ENCODE measurements at places on chromosomes 2 and 18. TPM values are rescaled to one million over a fixed set of nuclear protein-coding genes. Genes with fewer than 3 reads are reported as not detected.

DNA sequence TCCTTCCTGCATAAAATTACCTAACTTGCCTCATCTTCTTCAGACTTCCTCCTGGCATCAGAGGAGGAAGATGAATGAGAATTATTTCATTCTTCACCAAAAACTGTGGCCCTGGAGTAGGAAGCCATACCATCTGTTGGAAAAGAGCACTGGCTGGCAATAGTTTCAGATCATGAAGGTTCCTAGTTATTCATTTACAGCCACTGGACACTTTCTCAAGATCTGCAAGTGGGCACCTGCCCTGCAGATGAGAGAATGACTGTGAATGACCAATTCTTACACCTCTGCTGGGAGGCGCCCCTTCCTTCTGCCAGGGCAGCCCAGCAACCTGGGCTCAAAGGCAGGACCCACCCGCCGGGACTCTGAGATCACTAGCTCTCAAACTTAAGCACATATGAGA, 13.0 kb downstream of the DIPK1C start:
- no peak for DNase-seq
- H3K4me1 ChIP-seq = no peaks in the 10 kb centered on the region
- no peak overlapping the region for H3K4me3 ChIP-seq
- no peak overlapping the region for H3K27ac ChIP-seq
- no peaks in the 10 kb centered on the region for H3K27me3 ChIP-seq
- H3K36me3 ChIP-seq = no peaks in the 10 kb centered on the region

Gene CEP76
- 4.4 TPM for total RNA-seq

DNA sequence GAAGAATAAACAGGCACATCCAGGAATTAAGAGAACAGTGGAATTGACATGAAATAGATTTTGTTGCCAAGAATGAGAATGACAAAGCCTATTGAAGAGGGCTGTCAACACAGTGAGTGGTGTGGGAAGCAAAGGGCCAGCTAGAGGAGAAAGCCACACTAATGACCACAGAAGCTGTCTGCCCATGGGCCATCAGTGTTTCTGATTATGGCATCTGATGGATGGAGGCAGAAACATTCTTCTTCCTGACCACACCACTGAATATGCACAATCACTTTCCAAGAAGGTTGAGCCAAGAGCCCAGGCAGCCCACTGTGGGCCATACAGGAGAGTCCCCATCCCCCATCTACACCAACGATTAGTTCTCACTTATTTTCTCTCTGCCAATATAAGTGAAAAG, 146.0 kb upstream of the SH3BP4 start:
- H3K36me3 ChIP-seq = no peaks in the 10 kb centered on the region
- no peak for DNase-seq
- no peaks in the 10 kb centered on the region for H3K4me1 ChIP-seq
- no peak overlapping the region for H3K27ac ChIP-seq

DNA sequence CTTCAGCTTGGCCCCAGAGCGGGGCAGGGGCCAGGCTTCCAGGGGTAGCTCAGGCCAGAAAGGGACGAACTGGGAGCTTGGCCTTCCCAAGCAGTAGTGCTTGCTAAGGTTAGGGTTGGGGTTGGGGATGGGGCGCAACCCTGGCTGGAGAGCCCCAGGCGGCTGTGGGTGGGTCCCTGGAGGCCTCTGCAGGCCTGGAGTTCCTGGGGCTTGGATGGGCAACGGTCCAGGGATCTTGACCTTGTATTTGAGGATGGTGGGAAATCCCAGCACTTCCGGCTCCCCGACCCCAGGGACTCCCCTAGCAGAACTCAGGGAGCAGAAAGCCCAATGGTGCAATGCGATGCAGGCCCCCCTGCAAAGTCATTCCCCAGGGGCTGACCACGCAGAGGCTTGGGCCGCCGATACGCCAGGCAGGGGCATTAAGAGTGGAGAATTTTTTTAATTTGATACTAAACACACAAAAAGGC, 12.6 kb upstream of the MLPH start:
- H3K4me1 ChIP-seq = peaks cover 3% of the 10 kb centered on the region
- no peaks in the 10 kb centered on the region for H3K36me3 ChIP-seq
- peak overlapping the region; percentile 98 for H3K27ac ChIP-seq
- DNase-seq = no peak

GRCh38 chr18:9139400-9140039, 2.9 kb downstream of the ANKRD12 start:
- H3K27ac ChIP-seq = peak overlapping the region; percentile 99
- H3K4me3 ChIP-seq = no peak overlapping the region
- no peaks in the 10 kb centered on the region for H3K27me3 ChIP-seq
- H3K4me1 ChIP-seq = no peaks in the 10 kb centered on the region
- no peak for DNase-seq

- no peaks in the 10 kb centered on the region for H3K27me3 ChIP-seq
- peaks cover 3% of the 10 kb centered on the region for H3K36me3 ChIP-seq
- no peak overlapping the region for H3K4me3 ChIP-seq
Measured at GRCh38 chr2:1653956-1654695, 90.2 kb downstream of the PXDN start.

GRCh38 chr2:25833566-25833965, 44.7 kb downstream of the ASXL2 start:
- no peak for DNase-seq
- peaks cover 4% of the 10 kb centered on the region for H3K4me1 ChIP-seq
- no peaks in the 10 kb centered on the region for H3K36me3 ChIP-seq
- no peak overlapping the region for H3K27ac ChIP-seq
- H3K27me3 ChIP-seq = no peaks in the 10 kb centered on the region
- H3K4me3 ChIP-seq = no peak overlapping the region

DNA sequence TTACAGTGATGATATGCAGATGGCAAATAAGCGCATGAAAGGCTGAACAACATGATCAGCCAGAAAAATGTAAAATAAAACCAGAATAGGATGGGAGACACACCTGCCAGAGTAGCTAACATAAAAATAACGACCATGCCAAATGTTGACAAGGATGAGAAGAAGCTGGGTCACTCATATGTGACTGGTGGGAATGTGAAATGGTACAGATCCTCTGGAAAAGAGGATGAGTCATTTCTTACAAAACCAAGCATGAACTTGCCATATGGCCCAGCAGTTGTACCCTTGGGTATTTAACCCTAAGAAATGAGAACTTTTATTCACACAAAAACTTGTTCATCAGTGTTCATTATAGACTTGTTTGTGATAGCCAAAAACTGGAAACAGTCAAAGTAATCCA, 143.8 kb downstream of the SH3BP4 start:
- no peaks in the 10 kb centered on the region for H3K36me3 ChIP-seq
- H3K27me3 ChIP-seq = no peaks in the 10 kb centered on the region
- no peak for DNase-seq
- no peak overlapping the region for H3K27ac ChIP-seq
- H3K4me1 ChIP-seq = no peaks in the 10 kb centered on the region

- no peak overlapping the region for H3K27ac ChIP-seq
- no peaks in the 10 kb centered on the region for H3K4me1 ChIP-seq
- no peaks in the 10 kb centered on the region for H3K27me3 ChIP-seq
- no peak for DNase-seq
- no peak overlapping the region for H3K4me3 ChIP-seq
Measured at GRCh38 chr2:127140538-127140937, 33.6 kb upstream of the BIN1 start.

Gene IL36G
- total RNA-seq = not detected

DNA sequence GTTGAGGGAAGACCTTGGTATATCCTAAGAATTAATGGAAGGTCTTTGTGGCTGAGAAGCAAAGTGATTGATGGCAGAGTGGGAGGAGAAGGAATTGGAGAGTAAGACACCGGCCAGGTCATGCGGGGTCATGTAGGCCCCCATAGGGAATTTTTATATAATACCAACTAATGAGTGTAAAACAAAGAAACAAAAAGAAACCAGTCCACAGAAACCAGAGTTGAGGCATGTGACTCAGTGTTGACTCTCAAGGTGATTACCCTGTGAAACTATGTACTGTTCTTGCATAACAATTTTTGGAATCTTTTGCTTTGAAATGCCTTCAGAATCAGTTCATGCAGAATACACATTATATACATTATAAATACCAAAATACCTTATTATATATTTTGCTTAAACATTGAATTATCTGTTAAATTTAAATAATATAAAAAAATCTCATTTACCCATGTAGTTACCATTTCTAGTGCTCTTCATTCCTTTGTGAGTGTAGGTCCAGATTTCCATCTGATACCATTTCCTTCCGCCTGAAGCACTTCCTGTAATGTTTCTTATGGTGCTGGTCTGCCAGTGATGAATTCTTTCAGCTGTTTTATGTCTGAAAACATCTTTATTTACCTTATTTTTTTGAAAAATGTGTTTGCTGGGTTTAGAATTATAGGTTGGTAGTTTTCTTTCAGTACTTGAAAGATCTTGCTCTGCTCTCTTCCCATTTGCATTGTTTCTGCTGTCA, 8.6 kb downstream of the CLIP4 start:
- no peaks in the 10 kb centered on the region for H3K27me3 ChIP-seq
- no peak for DNase-seq
- peaks cover 19% of the 10 kb centered on the region for H3K4me1 ChIP-seq

- peak overlapping the region; percentile 70 for H3K27ac ChIP-seq
- H3K27me3 ChIP-seq = no peaks in the 10 kb centered on the region
- no peaks in the 10 kb centered on the region for H3K36me3 ChIP-seq
- DNase-seq = no peak
Measured at GRCh38 chr18:43830947-43831346, 553.7 kb upstream of the SYT4 start.

Gene MPP4
- total RNA-seq = not detected

Gene DLX1
- total RNA-seq = not detected

DNA sequence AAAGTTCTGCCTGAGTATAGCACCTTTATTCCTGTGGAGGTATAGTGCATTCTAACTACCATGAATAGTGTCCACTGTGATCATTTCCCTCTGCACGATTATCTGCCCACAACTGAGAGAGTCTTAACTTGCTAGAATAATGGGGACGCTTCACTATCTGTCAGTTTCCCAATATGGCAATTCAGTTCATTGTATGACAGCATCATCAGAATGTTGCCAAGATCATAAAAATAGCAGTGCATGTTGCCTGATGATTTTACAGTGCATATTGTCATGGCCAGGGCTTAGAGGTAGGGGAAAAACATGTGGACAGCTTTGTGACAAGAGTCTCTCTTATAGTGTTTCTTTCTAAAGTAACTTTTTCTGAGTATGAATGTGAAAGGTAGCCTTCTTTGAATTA, 6.1 kb downstream of the RASGRP3 start:
- H3K4me3 ChIP-seq = no peak overlapping the region
- peak overlapping the region; percentile 98 for H3K27ac ChIP-seq
- peaks cover 58% of the 10 kb centered on the region for H3K4me1 ChIP-seq
- H3K27me3 ChIP-seq = no peaks in the 10 kb centered on the region

DNA sequence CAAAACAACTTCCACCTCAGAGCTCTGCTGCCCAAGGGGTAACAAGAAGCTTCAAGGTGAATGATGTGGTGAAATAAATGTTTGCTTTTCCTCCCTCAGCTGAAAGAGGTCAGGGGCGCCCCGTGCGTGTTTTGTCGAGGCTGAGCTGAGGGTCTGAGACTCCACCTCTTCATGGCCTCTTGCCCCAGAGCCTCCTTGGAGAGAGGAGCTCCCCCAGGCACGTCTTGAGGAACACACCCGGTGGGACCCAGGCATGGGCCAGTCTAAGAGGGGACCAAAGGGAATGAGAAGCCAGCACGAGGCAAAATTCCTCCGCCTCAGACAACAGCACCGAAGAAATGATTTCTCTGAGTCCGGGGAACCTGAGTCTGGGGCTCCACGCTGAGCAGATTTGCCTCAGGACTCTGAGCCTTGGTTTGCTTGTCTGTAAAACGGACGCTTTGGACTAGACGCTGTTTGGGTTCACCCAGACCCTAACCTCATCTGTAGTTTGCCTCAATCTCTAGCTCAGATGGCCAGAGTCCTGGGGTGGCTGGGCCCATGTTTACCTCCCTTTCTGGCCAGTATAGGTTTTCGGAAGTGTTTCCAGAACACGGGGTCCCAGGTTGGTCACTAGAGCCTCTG, 56.4 kb upstream of the ODC1 start:
- H3K27me3 ChIP-seq = no peaks in the 10 kb centered on the region
- no peak overlapping the region for H3K4me3 ChIP-seq

Gene SULT1C2
- 1.9 TPM for total RNA-seq

GRCh38 chr2:68771211-68771751, 36.7 kb downstream of the ARHGAP25 start:
- no peak for DNase-seq
- H3K27me3 ChIP-seq = no peaks in the 10 kb centered on the region
- no peak overlapping the region for H3K4me3 ChIP-seq

GRCh38 chr2:102724016-102724490, 37.8 kb upstream of the TMEM182 start:
- H3K4me3 ChIP-seq = no peak overlapping the region
- H3K27ac ChIP-seq = no peak overlapping the region
- no peak for DNase-seq
- no peaks in the 10 kb centered on the region for H3K27me3 ChIP-seq
- peaks cover 46% of the 10 kb centered on the region for H3K36me3 ChIP-seq

GRCh38 chr2:8682719-8683667, 1.1 kb downstream of the ID2 start:
- no peak for DNase-seq
- peak overlapping the region; percentile 71 for H3K4me3 ChIP-seq
- no peaks in the 10 kb centered on the region for H3K27me3 ChIP-seq
- H3K36me3 ChIP-seq = no peaks in the 10 kb centered on the region
- peak overlapping the region; percentile 98 for H3K27ac ChIP-seq

- no peaks in the 10 kb centered on the region for H3K4me1 ChIP-seq
- H3K27me3 ChIP-seq = no peaks in the 10 kb centered on the region
- peak overlapping the region; percentile 80 for H3K27ac ChIP-seq
Measured at GRCh38 chr2:111884592-111884964, 585 bp upstream of the ANAPC1 start.

Gene CNOT9
- total RNA-seq = 26.2 TPM

- H3K4me3 ChIP-seq = no peak overlapping the region
- no peaks in the 10 kb centered on the region for H3K36me3 ChIP-seq
- no peak overlapping the region for H3K27ac ChIP-seq
- DNase-seq = no peak
- no peaks in the 10 kb centered on the region for H3K27me3 ChIP-seq
Measured at GRCh38 chr2:134594399-134594798, 124.4 kb downstream of the TMEM163 start.

- no peak overlapping the region for H3K27ac ChIP-seq
- H3K36me3 ChIP-seq = no peaks in the 10 kb centered on the region
- no peak for DNase-seq
Measured at GRCh38 chr2:148479398-148479797, 165.2 kb upstream of the EPC2 start.

Gene C2orf81
- 0.94 TPM for total RNA-seq

- H3K27ac ChIP-seq = peak overlapping the region; percentile 3
- no peaks in the 10 kb centered on the region for H3K36me3 ChIP-seq
- DNase-seq = peak; percentile 76
Measured at GRCh38 chr2:85662899-85663593, 5.0 kb downstream of the SFTPB start.
